ENCODE measurements at places on chromosomes 2 and 18.

DNA sequence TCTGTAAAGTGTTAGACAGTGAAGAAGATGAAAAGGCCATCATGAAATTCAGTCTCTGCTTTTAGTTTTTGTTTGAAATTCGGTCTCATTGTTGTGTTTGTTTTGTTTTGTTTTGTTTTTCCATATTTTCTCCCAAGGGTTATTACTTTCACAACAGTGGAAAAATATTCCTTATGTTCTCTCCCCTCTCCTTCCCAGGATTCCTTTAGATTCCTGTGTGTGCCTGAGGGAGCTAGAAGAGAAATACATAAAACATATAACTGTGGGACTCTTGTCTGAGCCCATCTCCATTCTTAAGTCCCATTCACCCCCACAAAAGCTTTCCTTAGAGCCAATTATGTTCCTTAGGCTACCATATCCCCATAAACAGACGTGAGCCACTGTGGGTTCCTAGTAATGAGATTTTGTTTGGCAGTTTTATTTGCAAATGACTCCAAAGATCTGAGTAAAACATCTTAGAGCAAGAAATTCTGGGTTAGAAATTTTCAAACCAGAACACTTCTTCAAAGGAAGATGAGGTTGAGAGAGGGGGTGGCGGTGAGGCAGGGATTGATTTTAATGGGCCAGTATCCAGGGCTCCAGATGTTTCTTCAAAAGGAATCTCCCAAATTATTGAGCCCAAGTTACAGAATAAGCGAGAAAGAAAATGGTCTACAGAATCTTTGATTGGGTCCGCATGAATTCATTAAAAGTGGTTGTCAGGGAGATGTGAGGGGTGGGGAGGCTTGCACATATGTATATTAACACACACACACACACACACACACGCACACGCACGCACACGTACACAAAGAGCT is 157.8 kb upstream of the TNP1 start:
- DNase-seq, result no peak

DNA sequence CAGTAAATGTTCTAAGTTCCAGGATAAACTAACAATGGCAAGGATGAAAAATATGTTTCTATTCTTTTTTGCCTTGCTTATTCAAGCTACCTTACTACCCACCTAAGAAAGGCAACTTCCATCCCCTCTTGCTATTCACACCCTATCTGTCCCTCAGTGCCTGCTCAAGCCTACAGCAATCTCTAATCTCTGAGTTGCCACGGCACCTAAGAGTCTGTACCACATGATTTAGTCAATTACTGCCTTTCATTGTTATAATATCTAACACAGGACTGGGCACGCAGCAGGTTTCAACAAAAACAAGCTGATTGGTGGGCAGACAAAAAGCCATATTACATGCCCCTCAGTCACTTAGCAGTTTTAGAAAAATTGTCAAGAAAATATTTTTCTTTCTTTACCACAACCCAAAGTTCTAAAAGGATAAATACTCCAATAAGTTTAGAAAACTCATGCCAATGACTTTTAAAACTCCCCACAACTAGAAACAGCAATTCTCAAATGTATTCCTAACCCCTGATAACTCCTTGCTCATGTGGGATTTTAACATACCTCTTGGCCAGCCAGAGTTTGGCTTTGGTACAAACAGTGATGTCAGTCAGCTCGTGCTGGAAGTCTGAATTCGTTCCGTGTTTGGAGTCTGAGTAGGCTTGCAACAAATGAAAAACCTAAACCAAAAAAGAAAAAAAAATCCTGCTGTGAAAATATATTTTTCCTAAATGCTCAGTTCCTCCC is 117.3 kb upstream of the ZFP36L2 start:
- no peak for DNase-seq

- no peak for DNase-seq
These were observed at the start of gene OXER1 for GRCh38 chr2:42764096-42764495. OXER1 (minus strand) TSS chr2:42764135; CDS start chr2:42764062, 73 bp downstream.

- no peak for DNase-seq
These were observed 11.4 kb upstream of the GALNT5 start for GRCh38 chr2:157245846-157246764.

GRCh38 chr2:126750506-126750905 is 94.5 kb downstream of the GYPC start:
- no peak for DNase-seq
